ENCODE measurements at places on chromosomes 2 and 18.

- DNase-seq: no peak
Measured at GRCh38 chr2:118177318-118177717, 89.0 kb downstream of the INSIG2 start.

- DNase-seq: no peak
Measured at GRCh38 chr18:8661754-8662559, 43.4 kb upstream of the MTCL1 start.

DNA sequence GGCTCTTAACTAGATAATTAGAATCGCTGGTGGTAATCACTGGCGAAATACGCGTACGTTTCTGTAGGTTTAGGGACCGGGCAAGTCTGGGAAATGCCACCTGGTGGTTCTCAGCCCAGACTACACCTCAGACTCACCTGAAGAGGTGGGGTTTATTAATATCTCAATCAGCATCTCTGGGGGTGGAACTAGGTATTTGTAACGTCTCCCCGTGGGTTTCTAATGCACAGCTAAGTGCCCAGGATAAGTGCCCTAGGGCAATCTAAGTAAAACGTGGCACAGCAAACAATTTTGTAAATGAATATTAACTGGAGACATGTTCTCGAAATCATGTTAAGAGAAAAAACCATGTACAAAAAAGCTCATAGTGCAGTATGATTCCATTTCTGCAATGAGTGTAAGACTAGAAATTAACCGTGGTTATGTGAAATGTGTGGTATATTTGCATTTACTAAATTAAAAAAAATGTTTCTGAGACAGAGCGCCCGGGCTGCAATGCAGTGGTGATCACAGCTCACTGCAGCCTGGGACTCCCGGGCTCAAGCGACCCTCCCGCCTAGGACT, 760 bp upstream of the CNOT11 start:
- DNase-seq: no peak

DNA sequence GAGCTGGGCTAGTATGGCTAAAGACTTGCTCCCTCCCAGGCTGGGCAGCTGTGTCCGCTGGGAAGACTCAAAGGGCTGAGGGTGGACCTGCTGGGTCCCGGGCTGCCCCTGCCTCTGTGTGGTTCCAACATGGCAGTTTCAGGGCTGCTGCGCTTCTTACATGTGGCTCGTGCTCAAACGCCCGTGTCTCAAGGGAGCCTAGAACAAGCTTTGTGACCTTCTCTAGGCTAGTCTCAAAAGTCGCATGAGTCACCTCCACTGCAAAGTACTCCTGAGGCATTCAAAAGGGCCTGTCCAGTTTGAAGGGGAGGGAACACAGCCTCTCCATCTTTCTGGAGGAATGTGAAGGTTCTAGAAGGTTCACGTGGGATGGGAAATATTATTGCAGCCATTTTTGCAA, 44.7 kb upstream of the RAB31 start:
- DNase-seq: no peak

GRCh38 chr18:52345428-52345827, 5.4 kb downstream of the DCC start:
- no peak for DNase-seq

DNA sequence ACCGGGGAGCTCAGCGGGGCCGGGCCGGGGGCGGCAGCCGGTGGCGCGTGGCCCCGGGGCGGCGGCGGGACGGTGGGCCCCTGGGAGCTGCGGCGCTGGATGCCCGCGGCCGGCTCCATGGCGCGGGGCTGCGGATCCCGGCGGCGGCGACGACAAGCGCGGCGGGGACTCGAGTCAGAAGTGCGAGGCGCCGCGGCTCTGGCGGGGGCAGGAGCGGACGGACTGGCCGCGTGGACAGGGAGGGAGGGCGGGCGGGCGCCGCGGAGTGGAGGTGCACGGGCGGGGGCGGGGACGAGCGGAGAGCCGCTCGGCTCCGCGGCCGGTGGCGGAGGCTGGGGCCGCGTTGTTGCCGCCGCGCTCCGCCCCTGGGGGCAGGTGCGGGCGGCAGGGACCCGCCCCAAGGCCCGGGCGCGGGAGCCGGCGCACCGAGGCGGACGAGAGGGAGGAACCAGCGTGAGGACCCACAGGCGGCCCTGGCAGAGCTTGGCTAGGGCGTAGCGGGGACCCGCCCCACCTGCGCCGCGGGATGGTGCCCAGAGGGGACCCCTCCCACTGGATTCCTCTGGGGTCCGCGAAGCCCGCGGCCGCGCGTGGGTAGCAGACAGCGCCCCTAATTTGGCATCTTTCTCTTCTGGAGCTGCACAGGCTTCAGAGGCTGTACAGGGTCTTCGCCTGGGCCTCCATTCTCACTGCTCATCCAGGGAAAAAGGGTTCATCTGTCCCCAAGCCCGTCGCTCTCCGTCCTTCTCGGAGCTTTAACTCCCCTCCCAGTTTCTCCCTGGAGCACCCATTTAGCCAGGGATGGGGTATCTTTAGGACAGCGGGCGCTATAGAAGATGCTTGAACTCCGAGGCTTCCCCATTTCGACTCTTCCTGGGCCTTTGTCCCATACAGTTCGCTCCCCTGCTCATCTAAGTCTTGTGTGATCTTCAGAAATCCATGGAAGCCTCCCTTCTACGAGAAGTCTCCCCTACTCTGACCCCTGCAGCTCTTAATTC, at the start of gene TMEM163:
TSS of gene TMEM163 (minus strand) at position 184 of the 998 bp plus-strand sequence.
- no peak for DNase-seq

DNA sequence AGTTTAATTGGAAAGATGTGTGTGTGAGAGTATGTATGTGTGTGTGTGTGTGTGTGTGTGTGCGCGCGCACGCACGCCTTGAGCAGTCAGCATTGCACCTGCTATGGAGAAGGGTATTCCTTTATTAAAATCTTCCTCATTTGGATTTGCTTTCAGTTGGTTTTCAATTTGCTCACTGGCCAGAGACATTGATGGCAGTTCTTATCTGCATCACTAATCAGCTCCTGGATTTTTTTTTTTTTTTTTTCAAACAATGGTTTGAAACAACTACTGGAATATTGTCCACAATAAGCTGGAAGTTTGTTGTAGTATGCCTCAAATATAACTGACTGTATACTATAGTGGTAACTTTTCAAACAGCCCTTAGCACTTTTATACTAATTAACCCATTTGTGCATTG, 48.0 kb downstream of the FEZ2 start:
- DNase-seq: no peak

GRCh38 chr18:63979409-63979920, 9.6 kb downstream of the SERPINB8 start:
- DNase-seq: no peak

GRCh38 chr18:78165525-78165924, 814.1 kb upstream of the SALL3 start:
- no peak for DNase-seq
